ENCODE measurements at places on chromosomes 2 and 18. TPM values are rescaled to one million over a fixed set of nuclear protein-coding genes. Genes with fewer than 3 reads are reported as not detected.
A peak's percentile ranks its signal among the peaks of the same experiment; 100 is the strongest.

DNA sequence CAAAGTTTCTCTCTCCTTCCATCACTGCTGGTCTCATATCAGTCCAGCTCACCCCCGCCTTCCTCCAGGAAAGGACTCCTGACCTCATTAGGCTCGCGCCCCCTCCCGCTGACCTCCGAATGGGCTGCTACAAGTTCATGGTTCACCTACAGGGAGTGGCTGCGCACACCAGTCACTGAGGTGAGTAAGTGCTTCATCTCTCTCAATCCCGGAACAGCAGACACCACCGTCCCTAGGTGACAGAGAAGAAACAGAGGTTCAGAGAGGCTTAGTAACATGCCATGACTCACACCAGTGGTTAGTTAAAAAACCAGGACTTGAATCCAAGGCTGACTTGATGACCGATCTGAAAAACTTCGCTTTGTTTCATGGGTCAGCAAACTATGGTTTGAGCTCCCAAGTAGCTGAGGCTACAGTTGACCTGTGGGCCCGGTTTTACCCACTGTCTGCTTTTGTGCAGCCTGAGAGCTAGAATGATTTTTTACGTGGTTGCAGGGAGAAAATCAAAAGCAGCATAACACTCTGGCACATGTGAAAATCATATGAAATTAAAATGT is 42.0 kb downstream of the ZFP36L2 start:
- H3K27ac ChIP-seq: peak overlapping the region; percentile 96
- H3K27me3 ChIP-seq: no peaks in the 10 kb centered on the region
- no peak for DNase-seq
- H3K36me3 ChIP-seq: no peaks in the 10 kb centered on the region
- H3K4me3 ChIP-seq: no peak overlapping the region
- peaks cover 59% of the 10 kb centered on the region for H3K4me1 ChIP-seq

DNA sequence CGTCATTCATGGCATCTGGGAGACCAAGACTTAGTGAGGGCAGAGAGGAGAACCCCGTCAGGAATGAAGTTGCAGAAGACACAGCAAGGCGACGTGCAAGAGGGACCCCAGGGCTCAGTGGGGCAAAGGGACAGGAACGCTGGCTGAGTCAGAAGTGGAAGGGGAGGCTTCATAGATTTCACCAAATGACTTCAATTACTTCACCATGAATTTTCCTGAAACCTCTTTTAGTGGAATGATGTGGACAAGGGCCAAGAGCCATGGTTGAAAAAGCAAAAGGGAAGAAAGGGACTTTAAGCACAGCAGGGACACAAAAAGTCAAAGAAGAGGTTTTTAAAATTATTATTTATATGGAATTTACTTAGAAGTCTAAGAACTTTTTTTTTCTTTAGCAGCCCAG is 141.6 kb upstream of the PID1 start:
- H3K36me3 ChIP-seq: no peaks in the 10 kb centered on the region
- no peaks in the 10 kb centered on the region for H3K4me1 ChIP-seq
- peaks cover 21% of the 10 kb centered on the region for H3K27me3 ChIP-seq
- DNase-seq: no peak

ANO7 gene
- 0.77 TPM for total RNA-seq

- no peaks in the 10 kb centered on the region for H3K4me1 ChIP-seq
- no peak overlapping the region for H3K27ac ChIP-seq
- no peak for DNase-seq
- no peaks in the 10 kb centered on the region for H3K27me3 ChIP-seq
Measured at GRCh38 chr18:52764316-52764715, 424.3 kb downstream of the DCC start.

ANKAR gene
- 13.0 TPM for total RNA-seq

LRRC30 gene
- total RNA-seq: not detected
